ENCODE measurements at places on chromosomes 5 and 9.

GRCh38 chr9:131695836-131696460 is 43.9 kb downstream of the RAPGEF1 start:
- DNase-seq: no peak

DNA sequence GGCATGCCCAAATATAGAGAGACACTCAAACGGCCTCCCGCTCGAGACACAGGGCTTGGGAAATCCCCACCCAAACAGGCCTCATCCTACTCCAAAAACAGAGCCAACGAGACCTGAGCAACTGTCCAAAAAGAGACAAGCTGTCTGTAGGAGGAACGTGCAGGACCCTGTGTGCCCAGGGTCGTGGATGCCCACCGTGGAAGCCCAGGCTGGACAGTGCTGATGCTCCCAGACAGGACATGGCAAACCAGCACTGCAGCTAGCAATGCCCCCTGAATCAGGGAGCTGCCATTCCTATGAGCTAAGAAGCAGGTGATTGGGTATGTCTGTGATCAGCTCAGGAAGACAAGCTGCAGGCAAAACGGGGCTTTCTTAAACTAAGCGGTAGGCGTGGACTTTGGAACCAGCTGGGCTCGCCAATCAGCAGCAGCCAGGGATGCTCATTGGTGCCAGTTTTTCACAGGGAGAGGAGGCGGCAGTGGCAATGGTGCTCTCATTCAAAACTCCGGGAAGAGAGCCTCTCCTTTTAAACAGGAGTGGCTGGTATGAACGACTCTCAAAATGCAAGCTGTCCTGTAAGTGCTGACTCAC is 113.1 kb upstream of the IRX2 start:
- DNase-seq: no peak

- no peak for DNase-seq
These were observed 25.1 kb downstream of the NANS start for GRCh38 chr9:98081477-98082219.

DNA sequence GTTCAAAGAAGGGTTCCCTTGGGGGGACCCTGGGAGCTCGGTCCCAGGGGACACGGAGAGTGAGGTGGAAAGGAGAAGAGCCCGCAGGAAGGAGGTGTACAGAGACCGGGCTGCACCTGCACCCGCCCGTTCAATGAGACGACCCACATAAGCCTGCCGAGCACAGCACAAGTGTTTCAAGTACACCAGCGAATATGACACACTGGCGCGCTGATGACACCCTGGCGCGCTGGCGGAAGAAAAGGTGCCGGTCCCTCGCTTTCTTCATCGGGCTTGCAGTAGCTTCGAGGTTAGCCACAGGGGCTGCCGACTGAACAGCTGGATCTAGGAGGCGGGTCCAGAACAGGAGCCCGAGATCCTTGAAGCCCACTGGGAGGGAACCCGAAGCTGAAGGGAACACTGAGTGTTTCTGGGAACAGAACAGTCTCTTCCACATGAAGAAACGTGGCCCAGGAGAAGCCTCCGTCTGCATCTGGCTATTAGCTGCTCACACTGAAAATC is 1.4 kb downstream of the TBC1D9B start:
- no peak for DNase-seq

GRCh38 chr5:115494570-115495289 is 49.8 kb downstream of the FEM1C start:
- DNase-seq: no peak

DNA sequence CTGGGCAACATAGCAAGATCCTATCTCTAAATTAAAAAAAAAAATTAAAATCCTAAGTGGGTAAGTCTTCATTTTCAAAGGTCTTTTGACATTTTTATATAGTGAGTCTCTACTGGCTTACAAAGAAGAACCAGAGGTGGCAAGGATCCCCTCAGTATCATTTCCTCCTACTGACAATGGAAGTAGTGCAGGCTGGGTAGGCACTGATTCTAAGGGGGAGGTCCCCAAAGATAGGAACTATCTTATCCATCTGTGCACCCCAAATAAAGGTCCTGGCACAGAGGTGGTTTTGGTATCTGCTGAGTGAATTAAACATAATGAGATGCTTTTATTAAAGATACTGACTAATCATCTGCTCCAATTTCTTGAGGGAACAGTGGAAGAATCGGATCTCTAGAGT is 4.2 kb downstream of the FAM193B start:
- DNase-seq: no peak

GRCh38 chr9:107268560-107268959 is 14.5 kb upstream of the RAD23B start:
- no peak for DNase-seq

DNA sequence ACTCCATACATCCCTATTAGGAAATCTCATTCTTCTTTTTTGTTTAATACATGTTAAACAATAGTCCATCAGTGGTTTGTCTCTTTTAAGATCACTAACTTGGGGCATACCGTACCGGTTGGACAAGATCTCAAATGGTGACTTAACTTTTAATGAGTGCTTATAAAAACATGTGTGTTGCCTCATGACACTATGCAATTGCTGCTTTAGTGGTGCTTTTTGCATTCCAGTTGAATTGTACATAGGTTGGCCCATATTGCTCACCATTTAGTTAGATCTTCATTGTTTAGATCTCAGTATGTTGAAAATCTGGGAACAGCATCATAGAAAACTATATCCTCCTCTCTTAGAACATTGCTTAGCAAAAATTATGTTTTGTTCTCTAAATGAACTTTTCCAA is 17.8 kb downstream of the C9orf85 start:
- no peak for DNase-seq

DNA sequence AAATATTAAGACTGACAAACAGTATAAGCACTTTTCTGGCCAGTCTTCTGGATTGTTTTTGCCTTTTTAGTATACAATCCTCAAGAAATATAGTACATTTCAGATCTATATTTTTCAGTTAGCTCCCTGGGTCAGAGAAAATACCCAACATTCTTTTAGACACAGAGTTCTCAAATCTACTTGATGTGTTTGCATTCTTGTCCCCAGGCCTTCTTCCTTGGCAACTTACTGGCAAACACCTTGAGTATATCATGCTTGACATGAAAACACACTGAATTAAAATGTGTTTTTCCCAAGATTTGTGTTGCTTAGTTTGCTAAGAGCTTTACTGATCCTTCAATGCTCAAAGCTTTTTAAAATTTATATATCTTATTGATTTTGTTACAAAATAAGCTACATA is 1413.1 kb upstream of the CDH9 start:
- DNase-seq: no peak

DNA sequence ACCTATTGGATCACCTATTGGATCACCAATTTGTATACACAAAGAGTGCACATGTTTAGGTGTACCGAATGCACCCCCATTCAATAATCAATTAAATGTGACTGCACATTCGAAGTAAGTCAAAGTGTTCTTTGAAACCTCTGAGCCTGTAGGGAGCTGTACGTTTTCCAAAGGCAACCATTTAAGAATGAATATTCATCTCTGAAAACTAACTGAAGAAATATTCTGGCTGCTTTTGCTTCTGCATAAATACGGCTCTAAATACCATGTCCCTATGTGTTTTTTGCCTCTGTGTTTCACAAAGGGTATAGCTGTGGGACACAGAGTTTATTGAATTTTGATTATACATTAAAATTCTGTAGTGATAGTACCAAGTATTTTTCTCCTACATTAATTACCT is 95.4 kb downstream of the ITGA1 start:
- DNase-seq: no peak

DNA sequence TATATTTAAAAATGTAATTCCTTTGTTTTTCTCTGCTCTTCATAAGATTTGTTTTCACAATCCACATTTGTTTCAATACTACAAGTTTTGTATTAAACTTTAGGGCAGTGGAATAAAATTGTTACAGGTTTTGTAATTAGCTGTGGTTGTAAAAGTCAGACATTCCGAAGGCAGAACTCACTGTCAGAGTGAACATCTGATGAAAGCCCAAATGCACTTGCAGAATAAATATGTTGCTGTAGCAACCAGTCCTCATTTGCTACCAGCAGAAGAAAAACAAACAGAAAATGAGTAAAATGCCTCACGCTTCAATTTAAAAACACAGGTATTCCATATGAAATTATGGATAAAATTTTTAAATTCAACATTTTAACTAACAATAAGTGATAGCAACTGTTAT is 740.1 kb upstream of the FAM174A start:
- no peak for DNase-seq

GRCh38 chr5:54676481-54677340 is 159.2 kb downstream of the SNX18 start:
- DNase-seq: no peak
